ENCODE measurements at places on chromosomes 6 and 20.
A peak's percentile ranks its signal among the peaks of the same experiment; 100 is the strongest.

DNA sequence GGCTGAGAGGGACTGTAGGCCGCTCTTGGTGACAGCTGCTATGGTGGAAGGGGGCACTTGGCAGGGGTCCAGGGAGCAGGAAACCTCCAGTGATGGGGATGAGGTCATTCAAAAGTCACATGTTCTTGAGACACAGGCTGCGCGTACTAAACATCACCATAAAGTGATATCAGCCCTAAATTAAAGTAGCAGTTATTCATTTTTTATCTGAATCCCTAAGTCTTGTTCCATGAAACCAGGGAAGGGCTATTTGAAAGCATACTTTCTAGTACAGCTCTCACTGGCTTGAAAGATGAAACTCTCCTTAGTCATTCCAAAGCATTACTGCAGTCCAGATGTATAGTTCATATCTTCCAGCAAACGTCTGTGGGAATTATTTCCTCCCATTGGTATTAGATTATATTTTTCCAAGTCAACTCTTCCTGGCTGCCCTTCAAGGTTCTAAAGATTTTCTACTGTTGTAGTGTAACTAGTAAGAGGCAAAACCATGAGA, 373.1 kb downstream of the CD109 start:
- no peak for DNase-seq

DNA sequence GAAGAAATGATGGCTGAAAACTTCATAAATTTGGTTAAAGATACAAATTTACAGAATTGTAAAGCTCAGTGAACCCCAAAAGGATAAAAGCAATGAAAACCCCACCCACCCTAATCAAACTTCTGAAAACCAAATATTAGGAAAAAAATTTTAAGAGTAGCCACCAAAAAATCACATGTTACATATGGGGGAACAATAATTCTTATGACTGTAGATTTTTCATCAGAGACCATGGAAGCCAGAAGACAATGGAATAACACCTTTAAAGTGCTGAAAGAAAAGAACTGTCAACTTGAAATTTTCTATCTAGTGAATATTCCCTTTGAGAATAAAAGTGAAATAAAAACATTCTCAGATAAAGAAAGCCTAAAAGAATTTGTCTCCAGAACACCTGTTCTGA, 24.4 kb downstream of the PROCR start:
- no peak for DNase-seq

GRCh38 chr6:25550631-25551030, 101.4 kb upstream of the SCGN start:
- DNase-seq: no peak

- DNase-seq: no peak
Observed at GRCh38 chr6:21593927-21594415, 420 bp downstream of the SOX4 start.

DNA sequence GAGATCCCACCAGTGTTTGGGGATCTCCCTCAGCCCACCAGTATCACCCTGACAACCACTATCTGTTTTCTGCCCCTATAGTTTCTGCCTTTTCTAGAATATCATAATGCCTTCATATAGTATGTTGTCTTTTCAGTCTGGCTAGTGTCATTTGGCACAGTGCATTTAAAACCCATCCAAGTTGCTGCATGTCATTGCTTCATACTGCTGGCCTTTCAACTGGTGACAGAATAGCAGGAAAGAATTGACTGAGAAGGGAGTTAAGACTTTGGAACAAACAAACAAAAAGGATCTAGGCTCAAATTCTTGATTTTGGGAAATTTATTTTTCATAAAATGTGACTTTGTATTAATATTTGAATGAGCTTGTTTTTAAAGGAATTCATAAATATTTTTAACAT, 4.5 kb downstream of the LMBRD1 start:
- DNase-seq: no peak

- DNase-seq: no peak
Observed at GRCh38 chr20:40232273-40232672, 456.8 kb downstream of the MAFB start.

DNA sequence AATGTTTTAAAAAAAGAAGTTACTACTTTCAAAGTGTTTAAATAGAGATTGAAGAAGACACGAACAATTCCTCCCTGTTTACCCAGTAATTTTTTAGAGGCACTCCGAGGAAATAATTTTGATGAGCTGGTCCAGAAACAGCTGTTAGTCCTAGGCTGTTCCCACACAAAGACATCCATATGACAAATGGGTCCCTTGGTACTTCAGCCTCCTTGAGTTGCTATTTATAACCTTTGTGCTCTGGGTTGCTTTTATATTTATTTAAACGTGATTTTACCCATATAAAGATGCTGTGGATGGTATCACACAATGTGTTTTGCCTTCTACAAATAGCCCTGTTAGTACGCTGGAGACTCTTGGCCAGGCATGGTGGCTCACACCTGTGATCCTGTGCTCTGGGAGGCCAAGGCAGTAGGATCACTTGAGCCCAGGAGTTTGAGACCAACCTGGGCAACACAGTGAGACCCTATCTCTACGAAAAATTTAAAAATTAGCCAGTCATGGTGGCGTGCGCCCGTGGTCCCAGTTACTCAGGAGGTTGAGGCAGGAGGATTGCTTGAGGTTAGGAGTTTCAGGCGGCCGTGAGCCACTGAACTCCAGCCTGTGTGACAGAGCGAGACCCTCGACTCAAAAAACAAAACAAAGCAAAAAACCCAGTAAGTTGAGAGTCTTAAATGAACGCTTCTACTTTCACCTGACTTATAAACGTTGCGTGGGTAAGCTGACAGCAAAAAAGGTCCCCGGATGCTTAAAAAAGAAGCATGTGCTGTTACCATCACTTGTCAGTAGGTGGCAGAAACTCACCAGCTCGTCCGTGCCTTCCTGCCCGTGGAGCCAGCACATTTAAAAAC, 56.9 kb upstream of the ARMH2 start:
- DNase-seq: peak; percentile 48

- DNase-seq: no peak
Observed at GRCh38 chr6:26592649-26593048, 4.1 kb upstream of the ABT1 start.

DNA sequence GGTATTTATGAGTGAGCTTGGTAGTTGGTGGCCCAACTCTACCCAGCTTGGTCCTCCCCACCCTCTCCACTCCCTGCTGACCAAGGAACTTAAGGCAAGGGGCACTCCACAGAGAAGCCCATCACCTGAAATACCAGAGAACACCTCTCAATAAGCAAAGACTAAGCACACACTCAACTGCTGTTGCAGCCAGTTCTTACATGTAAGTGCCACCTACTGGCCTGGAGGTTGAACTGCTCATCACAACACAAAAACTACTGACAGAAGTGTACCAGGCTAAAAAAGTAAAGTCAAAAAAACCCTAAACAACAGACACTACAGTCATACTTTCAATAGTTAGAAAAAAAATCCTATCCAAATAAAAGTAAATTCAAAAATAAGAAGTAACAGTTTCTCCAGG, 146.2 kb downstream of the FAM83B start:
- no peak for DNase-seq

DNA sequence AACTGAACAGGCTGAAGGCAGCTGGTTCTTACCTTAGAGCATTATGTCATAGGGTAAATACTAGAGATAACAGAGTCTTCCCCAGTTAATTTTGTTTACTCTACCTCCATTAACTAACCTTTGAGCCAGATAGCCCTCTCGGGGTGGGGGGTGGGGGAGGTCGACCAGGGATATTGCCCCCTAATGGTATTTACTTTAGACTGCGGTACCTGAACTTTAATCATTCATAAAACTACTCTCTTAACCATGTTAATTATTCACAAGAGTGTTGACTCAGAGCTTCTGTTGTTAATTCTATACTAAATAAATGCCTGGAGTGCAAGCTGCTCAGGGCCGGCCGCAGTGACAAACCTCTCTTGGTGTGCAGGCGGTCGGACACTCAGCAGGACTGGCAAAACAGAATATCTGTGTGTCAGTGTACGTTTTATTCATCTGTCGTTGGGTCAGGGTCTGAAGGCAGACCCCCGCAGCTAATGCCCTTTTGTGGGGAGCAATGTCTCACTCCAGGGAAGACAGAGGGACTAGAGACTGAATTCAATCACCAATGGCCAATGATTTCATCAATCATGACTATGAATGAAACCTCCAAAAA, 152.4 kb upstream of the COL21A1 start:
- DNase-seq: no peak

- DNase-seq: no peak
Observed at GRCh38 chr6:144893680-144894151, 608.6 kb downstream of the UTRN start.

GRCh38 chr20:60204601-60205000, 246.4 kb downstream of the CDH26 start:
- no peak for DNase-seq

- no peak for DNase-seq
Observed at GRCh38 chr20:48092596-48093280, 307.5 kb upstream of the SULF2 start.

DNA sequence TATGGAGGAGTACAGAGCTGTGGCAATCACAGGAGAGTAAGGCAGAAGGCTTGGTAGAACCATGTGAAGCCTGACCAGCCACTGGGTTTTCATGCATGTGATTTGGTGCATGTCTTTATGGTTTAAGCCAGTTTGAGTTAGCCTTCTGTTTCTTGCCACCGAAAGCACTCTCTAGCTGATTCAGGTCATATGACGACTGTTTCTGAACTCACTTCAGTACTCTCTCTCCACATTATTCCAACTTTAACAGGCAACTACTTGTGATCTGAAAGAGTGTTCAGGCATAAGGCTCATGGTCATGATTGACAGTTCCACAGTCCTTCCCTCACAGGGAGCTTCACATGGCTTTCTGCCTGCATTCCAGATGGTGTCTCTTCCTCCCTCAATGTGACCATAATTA, 63.3 kb upstream of the TAB2 start:
- DNase-seq: no peak

- no peak for DNase-seq
Observed at GRCh38 chr6:15484140-15484539, 178.7 kb downstream of the DTNBP1 start.

DNA sequence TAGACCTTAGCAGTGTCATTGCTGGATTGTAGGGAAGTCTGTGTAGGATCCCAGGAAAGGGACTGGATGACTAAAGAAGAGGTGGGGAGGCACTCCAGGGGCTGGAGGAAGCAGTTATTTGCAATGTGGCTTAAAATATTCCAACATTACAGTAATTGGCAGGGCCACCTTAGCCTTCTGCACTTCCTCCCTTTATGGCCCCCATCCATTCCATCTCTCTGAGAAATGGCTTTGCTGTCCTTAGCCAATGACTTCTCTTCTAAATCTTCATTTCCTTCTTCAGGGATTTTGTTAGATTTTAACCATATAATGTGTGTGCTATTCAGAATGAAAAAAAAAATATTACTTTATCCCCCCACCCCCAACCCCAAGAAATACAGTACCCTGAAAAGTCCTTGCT, 6.4 kb downstream of the ADGRF5 start:
- DNase-seq: no peak

DNA sequence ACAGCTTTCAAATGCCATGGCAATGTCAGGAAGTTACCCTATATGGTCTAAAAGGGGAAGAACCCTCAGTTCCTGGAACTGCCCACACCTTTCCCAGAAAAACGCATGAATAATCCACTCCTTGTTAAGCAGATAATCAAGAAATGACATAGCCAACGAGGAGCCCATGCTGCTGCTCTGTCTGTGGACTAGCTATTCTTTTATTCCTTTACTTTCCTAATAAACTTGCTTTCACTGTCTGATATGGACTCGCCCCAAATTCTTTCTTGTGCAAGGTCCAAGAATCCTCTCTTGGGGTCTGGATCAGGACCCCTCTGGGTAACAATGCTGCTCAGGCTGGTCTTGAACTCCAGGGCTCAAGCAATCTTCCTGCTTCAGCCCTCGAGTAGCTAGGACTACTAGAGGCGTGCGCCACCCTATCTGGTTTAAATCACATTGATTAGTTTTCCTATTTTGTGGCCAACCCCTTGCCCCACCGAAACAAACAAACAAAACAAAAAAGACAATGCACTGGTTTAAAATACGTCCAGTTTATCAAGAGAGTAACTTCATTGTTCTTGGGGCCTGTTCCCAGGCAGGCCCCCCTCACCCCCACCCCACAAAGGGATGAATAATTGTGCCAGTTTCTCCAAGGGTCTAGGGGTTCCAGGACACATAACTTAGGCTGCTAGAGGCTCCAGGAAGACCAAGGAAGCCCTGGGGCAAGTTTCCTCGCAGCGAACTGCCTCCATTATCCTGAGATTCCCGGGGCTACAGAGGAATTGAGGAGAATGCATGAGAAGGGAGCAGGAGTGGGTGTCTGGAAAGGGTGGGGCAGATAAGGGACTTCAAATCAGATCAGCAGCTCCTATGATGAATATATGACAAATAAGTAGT, 10.1 kb upstream of the AKAP12 start:
- DNase-seq: peak; percentile 8

GRCh38 chr6:170438861-170439260, 114.2 kb downstream of the PSMB1 start:
- no peak for DNase-seq

GRCh38 chr6:111503194-111503593, 20.2 kb upstream of the REV3L start:
- no peak for DNase-seq

DNA sequence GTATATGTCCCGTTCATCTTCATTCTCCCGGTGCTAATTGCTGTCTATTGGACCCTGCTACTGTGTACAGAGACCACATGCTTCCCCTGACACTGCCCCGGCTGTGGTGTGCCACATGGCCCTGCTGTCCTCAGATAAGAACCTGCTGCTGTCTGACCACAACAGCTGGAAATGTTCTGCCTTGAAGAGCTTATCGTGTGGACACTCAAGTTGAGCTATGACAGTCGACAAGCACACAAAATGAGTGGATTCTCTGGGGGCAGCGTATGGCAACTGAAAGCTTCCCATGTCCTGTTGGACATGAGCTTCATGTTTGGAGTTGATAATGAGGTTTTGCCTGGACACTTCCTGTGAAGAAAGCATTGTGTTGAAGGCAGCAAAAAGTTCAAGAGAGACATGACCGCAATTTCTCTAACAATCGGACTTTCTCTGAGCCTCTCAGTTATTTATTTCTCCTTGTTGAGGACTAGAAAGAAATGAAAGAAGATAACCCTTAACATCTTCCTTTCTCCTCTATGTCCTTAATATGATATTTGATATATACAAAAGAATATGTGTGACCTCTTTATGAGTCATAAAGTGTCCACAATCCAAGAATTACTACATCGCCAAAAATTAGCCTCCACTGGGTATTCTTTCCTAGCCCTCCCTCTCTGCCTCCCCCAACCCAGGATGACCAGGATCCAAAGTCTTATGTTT, 187.1 kb upstream of the TCF21 start:
- no peak for DNase-seq

- DNase-seq: no peak
Observed at GRCh38 chr6:29141606-29142005, 29.1 kb upstream of the OR2J2 start.

- no peak for DNase-seq
Observed at GRCh38 chr6:116036075-116036773, 24.5 kb downstream of the FRK start.

- DNase-seq: peak; percentile 6
Observed at GRCh38 chr20:51022803-51023616, at the start of gene KCNG1. TSS of gene KCNG1 (minus strand) at chr20:51023107. CDS start at chr20:51010338, 12,769 bp downstream.

DNA sequence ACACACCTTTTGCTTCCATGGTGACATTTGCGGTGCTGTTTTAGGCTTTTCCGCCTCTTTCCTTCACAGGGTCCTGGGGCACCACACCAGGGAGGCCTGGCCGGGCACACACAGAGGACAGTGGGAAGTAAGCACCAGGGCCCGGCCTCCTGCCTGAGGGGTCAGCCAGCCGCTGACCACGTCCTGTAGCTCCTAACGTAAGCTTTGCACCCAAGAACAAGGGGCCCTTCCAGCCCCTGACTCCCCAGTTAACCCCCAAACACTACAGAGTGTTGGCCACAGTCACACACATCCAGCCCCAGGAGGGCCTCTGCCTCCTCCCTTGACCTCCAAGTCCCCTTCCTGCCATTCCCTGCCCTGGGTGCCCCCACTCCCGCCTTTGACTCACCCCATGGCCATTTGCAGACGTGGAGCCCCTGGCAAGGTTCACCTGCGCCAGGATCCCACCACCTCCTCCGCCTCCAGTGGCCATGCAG, 54.7 kb downstream of the YTHDF1 start:
- no peak for DNase-seq
